ENCODE measurements at places on chromosomes 4 and X.

DNA sequence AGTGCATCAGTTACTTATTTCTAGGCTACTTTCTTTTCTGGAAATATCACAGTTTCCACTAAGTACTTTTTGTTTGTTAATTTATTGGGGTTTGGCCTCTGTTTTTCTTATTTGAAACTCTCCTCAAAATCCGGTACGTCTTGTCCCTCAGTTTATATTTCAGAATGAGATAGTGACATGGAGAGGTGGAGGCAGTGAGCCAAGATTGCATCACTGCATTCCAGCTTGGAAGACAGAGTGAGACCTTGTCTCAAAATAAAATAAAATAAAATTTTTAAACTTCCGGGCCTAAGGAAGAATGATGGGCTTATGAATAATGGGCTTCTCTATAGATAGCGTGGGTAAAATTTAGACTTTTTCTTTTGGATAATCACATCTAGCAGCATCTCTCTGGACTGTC is 567.8 kb downstream of the TRIML1 start:
- DNase-seq = no peak

DNA sequence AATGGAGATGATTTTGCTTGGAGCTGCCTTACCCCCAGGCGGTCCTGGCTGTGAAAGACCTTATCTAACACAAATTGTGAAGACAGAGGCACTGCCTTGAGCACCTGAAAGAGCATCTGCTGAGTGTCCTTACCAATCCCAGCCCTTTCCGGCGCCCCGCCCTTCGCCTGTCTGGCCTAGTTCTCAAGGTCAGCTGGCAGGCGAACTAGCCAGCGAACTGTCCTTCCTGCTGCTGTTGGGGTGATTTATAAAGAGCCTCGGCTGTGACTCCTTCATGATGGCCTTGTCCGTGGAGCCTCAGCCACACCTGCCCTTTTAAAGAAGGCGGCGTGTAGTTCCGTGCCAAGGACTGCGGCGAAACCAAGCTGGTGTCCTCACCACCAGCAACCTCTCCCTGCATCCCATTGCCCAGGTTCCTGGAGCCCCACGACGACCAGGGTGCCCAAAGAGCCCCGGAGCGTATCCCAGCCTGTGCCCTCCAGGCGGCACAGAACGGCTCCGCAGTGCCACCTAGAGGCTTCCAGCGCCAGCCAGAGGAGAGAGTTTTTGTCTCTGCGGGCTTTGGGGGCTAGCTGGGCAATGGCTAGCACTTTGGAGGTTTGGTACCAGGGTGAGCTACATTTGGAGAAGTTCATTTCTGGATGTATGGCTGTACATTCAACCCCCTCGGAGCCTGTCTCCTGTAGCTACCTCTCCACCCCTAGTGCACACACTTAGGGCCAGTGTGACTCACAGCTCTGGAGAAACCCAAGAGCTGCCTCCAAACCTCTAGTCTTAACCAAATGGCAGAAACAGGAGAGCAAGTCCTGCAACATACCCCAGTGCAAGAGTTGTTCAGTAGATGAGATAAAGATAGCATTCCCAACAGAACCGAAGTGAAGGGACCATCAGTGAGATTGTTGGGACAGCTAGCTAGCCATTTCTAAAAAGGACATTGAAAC is 36.8 kb upstream of the VMA21 start:
- no peak for DNase-seq

DNA sequence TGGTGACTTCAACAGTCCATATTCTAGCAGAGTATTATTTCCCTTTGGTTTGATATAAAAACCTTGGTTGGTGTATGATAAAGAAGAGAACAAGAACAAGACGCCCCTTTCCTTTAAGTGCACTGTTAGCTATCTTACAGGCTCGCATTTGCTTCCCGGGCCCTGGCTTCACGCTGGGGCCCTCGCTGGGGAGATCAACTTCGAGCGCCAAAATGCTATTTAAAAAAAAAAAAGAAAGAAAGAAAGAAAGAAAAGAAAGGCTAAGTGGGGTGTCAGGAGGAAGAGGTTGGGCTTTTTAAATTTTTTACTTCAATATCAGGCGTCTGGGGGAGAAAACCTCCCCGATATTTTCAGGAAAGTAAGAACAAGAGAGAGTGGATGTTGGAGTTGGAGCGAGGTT is 11.7 kb downstream of the ARX start:
- no peak for DNase-seq

GRCh38 chr4:154506253-154506652 is 14.7 kb upstream of the DCHS2 start:
- no peak for DNase-seq

DNA sequence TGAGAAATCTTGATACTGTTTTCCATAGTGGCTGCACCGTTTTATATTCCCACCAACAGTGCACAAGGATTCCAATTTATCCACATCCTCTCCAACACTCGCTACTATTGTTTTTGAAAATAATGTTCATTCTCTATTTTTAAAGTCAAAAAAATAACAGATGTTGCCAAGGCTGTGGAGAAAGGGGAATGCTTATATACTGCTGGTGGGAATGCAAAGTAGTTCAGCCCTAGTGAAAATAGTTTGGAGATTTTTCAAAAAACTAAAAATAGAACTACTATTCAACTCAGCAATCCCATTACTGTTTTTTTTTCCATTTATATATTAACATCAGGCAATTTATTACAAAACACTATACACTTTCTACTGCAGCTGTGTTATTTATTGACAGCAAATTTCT is 208.7 kb downstream of the CBLL2 start:
- DNase-seq = no peak

DNA sequence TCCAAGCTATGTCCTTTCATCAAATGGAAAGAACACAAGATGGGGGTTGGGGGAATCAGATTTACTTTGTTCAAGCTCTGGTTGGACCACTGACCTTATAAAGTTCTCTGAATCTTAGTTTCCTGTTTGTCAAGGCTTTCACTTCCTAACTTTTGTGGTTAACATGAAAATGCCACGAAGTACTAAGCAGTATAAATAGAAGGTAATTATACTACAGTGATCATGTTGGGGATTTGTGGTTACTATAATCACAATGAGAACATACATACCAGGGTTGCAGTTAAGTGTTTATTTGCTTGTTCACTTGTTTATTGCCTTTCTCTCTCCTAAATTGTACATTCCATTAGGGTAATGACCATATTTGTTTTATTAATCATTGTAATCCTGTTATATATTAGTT is 53.2 kb downstream of the SPRY1 start:
- DNase-seq = no peak

- peak; percentile 13 for DNase-seq
Observed at GRCh38 chrX:79138658-79139241, 5.7 kb upstream of the GPR174 start.

DNA sequence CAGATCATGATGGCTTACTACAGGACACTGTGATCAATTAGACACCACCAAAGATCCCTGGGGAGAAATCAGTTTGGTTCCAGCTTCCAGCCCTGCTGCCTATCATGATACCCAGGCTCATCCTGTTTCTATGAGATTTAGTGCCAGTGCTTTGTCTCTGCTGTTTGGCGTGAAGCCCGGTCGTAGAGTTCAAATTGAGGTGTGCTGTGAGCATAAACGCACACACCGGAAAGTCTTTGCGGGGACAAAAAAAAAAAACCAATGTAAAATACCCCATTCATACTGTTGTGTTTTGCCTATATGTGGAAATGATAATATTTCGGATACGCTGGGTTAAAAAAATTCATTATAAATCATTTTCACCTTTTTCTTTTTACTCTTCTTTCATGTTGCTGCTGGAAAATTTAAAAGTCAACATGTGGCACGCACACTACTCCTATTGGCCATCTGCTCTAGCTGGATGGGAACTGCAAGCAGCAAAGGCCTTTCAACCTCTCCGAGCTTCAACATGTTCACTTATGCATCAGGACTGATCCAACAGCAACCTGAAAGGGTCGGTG is 607 bp upstream of the DKC1 start:
- DNase-seq = no peak

DNA sequence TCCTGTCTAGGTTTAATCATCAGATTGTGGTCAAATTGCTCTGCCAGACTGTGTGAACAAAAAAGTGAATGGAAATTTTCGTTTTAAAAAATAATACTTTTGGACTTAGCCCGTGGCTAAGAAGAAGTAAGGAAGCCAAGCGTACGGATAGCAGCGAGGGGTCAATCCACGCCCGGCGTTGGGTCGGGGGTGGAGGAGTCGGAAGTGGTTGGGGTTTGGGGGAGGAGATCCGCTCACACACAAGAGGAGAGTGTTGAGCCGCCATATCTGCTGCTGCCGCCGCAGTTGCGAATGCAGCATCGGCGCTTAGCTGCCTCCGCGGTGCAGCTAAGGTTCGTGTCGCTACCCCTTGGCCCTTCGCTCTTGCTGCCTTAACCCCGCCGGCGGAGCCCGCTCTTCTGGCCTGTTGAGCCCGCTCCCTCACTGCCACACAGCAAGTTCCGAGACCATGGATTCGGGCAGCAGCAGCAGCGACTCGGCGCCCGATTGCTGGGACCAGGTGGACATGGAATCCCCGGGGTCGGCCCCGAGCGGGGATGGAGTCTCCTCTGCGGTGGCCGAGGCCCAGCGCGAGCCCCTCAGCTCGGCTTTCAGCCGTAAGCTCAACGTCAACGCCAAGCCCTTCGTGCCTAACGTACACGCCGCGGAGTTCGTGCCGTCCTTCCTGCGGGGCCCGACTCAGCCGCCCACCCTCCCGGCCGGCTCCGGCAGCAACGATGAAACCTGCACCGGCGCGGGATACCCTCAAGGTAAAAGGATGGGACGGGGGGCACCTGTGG is at the start of gene GSPT2:
TSS of gene GSPT2 (plus strand) at position 264 of the 779 bp plus-strand sequence. CDS start at position 449, 185 bp downstream.
- DNase-seq = peak; percentile 44

GRCh38 chr4:70706044-70706461 is 15.7 kb upstream of the RUFY3 start:
- no peak for DNase-seq

GRCh38 chr4:8081621-8082516 is 76.7 kb downstream of the ABLIM2 start:
- no peak for DNase-seq

- DNase-seq = no peak
Observed at GRCh38 chr4:186405957-186406356, 140.0 kb downstream of the F11 start.

- DNase-seq = no peak
Observed at GRCh38 chrX:50036426-50036825, 114.0 kb downstream of the CLCN5 start.

DNA sequence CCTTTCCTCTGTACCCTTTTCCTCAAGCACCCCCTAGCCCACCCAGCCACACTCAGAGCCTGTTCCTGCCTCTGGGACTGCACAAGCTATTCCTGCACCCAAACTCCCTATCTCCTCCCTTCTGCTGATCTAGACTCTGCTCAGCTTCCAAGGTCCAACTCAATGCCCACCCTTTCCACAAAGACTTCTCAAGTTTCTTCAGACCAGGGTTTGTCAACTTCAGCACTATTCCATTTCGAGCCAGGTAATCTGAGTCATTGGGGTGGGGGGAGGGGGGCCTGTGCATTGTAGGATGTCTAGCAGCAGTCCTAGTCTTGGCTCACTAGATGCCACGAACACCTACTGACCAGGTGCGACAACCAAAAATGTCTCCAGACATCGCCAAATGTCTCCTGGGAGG is 37.3 kb downstream of the PHKA2 start:
- no peak for DNase-seq

DNA sequence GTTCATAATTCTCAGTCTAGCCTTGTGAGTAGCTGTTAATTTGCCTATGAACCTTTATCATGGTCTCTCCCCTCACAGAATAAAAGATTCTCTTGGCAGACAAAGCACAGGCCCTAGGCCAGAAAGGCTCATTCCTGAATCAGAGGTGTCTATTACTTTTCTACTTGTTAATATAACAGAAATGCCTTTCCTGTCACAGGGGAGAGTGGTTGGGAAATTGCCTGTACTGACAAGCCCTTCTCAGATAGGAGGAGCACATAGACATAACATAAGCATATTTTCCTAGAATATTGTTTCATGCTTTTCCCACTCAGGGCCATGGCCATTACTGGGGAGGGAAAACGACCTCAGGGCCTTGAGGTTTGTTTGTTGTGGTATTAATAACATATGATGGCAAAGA is 308.3 kb downstream of the BMPR1B start:
- DNase-seq = no peak

- DNase-seq = no peak
Observed at GRCh38 chr4:159429693-159430035, 326.8 kb downstream of the RAPGEF2 start.

- no peak for DNase-seq
Observed at GRCh38 chr4:15809058-15809457, 30.9 kb downstream of the CD38 start.

GRCh38 chr4:10164877-10165283 is 48.3 kb upstream of the WDR1 start:
- no peak for DNase-seq

- no peak for DNase-seq
Observed at GRCh38 chrX:12975991-12976558, 1.2 kb downstream of the TMSB4X start.

DNA sequence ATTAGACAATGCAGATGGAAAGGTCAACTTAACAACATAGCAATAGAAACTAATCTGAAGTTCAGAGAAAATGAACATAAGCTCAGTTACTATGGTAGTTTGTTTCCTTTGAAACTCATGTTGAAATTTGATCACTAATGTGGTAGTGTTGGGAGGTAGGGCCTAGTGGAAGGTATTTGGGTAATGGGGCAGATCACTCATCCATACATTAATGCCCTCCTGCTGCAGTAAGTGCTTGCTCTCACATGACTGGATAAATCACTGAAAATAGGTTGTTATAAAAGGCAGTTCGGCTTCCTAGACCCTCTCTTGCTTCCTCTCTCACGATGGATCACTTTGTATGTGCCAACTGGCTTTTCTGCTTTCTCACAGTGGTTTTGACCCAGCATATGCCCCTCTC is 567.4 kb upstream of the GALNT7 start:
- DNase-seq = no peak
